Neural crest cell (in vitro differentiated cells): ENCODE measurements at places on chromosomes 5 and 9.

DNA sequence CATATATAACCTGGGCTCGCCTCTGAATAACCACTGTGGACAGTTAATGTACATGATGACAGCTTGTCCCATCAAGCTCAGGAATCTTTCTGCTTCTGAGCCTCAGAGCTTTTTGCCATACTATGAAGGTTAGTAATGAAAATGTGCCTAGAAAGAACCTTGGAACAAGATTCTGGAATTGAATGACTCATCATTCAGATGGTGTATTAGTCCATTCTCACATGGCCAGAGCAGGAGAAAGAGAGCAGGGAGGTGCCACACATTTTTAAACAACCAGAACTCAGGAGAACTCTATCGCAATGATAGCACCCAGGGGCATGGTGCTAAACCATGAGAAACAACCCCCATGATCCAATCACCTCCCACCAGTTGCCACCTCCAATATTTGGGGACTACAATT is 542.1 kb downstream of the PRR16 start:
- no peak for DNase-seq

DNA sequence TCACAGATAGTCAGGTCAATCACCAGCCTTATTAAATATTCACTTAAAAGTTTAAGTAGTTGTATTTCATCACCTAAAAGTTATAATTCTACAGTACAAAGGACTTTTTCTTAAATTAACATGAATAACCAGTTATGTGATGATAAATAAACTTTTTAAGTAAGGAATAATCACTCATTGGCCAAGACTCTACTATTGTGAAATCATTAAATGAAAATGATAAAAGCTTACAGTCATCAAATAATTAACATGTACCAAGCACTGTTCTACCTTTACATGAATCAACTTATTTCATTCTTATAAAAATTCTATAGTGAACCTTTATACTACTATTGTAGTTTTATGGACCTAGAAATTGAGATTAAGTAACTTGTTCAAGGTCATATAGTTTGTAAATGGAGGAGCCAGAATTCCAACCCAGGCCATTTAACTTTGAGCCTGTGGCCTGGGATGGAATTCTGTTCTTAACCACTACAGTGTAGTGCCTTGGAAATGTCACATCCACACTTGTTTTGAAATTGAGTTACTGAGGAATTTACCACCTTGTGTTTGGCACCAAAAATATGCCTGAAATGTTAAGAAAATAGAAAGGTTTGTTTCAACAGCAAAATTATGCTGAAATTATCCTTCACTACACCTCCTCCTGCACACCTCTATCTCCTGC is 32.8 kb upstream of the MSANTD3 start:
- no peak for DNase-seq

GRCh38 chr9:6584881-6585597 is 60.5 kb downstream of the GLDC start:
- DNase-seq = no peak

DNA sequence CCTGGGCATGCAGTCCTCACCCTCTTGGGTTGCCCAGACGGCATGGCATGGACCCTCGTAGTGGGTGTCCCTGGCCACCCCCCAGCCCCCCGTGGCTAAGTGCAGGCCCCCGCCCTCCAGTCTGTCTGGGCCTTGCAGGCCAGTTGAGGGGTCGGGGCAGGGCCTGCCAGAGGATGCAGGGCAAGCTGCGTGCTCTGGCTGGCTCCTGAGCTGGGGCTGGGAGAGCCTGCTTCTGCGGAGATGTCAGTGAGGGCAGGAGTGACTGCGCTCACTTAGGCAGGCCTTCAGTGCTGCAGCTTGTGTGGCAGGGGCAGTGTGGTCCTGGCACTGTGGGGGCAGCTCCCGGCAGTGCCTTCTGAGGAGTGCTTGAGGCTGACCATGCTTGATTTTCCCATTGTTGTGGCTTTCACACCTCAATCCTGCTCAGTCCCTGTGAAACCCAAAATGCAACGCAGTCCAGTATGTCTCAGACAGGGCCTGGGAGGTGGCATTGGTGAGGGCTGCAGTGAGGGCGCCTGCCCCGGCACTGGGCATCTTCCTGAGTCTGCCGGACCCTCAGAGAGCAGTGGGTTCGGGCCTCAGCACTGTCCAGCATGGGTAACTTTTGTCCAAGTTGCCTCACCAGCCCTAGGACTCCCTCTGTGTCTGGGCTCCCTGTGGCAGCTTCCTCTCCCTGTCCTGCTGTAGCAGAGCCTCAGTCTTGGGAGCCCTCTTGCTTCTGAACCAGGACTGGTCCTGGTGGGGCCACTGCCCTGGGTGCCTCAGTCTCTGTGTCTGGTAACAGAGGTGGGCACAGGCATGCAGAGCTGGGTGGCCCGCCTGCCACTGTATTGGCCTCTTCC is 93.0 kb downstream of the PHF2 start:
- no peak for DNase-seq

DNA sequence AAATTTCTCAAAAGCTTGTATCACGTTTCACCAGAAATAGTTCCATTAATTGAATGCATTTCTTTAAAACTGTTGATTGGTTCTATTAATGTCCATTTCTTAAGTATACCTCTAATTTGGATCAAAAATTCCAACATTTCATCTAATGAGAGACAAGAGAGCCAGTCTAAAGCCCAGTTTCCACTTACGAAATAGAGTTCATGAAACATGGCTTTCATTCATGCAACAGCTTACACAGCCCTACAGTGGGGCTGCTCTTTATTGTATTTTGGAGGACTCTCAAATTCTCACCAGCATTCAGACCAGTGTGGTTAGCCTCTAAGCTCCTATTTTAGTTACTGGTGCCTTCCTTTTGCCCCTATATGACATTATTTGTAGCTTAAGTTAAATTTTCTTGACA is 566.9 kb upstream of the RGMB start:
- DNase-seq = no peak

DNA sequence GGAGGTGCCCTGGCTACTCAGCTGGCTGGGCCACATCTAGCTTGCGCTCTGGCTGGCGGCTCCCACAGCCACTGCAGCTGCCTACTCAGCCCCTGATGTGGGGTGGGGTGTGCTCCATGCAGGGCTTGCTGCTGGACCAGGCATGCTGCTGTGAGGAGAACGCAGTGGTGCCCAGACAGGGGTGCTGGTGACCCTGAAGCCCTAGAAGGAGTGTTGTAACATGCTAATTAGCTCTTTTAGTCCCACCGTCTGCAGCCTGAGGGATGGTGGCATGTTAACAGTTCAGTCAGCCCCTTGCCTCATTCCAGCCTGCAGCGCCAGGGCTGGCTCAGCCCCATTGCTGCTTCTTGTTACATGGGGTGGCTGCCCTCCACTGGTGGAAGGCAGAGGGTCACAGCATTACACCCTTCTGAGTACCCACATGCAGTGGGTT is 642.3 kb downstream of the DMRTA1 start:
- DNase-seq = peak; percentile 12

DNA sequence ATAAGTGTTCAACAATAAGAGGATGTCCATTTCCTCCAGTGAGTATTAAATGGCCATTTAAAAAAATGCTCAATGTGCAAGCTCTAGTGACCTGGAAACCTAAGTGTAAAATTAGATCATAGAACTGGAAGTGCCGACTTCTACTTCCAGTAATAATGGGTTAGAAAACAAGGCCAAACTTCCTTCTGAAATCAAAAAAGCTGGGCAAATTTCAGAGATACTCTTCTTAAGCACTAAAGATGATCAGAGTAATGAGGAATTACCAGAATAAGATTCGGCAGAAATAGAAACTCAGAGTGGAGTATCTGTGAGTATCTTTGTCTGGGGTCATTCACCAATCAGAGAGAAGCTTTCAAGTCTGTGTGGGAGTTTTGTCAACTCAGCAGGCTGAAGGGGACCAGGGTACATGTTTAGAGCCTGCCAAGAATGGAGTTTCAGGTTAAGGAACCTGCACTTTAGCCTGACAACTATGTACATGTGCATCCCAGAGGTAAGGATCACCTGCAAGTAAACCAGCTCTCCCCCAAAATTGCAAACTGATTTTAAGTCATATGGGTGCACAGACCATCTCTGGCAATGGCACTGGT is 17.1 kb downstream of the FCN2 start:
- no peak for DNase-seq

- DNase-seq = no peak
These were observed 25.0 kb downstream of the LMNB1 start for GRCh38 chr5:126801992-126802294.

- no peak for DNase-seq
These were observed 80.3 kb downstream of the ENC1 start for GRCh38 chr5:74560245-74560644.

DNA sequence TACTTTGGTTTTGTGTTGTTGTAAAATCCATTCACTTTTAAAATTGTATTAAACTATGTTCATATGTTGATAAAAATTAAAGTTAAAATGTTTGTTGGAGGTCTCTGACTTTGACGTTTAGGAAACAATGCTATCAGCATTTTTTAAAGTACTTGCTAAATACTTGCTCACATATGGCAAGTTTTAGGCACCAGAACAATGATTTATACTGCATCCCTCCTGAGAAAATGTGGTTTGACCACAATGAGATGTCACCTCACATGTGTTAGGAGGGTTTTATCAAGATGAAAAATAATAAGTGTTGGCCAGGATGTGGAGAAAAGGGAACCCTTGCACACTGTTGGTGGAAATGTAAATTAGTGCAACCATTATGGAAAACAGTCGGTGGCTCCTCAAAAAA is 180.8 kb downstream of the HSD17B3 start:
- no peak for DNase-seq

- DNase-seq = no peak
These were observed 41.2 kb upstream of the ZNF300 start for GRCh38 chr5:150945947-150946346.

- no peak for DNase-seq
These were observed 80.3 kb downstream of the IQGAP2 start for GRCh38 chr5:76483433-76483832.

GRCh38 chr9:121636341-121636865 is 15.0 kb upstream of the DAB2IP start:
- no peak for DNase-seq

GRCh38 chr5:97111004-97111403 is 31.4 kb downstream of the LIX1 start:
- no peak for DNase-seq

DNA sequence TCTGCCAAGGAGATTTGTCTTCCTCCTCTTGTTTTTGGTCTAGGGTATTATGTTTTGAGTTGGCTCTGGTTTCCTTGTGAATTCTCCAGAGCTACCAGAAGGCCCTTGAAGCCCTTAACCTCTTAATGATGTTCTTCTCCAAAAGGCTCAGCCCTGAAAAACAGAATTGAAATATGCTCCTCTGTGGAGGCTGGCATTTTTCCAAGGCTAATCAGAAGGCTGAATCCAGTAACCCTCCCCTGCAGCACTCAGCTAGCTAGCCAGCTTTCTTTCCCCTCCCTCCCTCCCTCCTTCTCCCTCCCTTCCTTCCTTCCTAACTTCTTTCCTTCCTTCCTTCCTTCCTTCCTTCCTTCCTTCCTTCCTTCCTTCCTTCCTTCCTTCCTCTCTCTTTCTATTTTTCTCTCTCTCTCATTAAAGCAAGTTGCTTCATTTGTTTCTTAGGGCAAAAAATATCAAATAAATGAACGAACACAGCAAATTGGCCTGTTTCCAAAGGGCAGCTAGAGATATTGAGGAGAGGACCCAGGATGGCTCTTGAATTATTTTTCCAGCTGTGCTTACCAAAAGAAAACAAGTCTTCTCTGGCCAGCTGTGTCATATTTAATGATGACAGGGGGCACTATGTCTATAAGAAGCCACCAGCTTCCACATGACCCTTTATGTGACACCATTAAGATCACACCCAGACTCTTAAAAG is 38.7 kb downstream of the JAKMIP2 start:
- DNase-seq = no peak

DNA sequence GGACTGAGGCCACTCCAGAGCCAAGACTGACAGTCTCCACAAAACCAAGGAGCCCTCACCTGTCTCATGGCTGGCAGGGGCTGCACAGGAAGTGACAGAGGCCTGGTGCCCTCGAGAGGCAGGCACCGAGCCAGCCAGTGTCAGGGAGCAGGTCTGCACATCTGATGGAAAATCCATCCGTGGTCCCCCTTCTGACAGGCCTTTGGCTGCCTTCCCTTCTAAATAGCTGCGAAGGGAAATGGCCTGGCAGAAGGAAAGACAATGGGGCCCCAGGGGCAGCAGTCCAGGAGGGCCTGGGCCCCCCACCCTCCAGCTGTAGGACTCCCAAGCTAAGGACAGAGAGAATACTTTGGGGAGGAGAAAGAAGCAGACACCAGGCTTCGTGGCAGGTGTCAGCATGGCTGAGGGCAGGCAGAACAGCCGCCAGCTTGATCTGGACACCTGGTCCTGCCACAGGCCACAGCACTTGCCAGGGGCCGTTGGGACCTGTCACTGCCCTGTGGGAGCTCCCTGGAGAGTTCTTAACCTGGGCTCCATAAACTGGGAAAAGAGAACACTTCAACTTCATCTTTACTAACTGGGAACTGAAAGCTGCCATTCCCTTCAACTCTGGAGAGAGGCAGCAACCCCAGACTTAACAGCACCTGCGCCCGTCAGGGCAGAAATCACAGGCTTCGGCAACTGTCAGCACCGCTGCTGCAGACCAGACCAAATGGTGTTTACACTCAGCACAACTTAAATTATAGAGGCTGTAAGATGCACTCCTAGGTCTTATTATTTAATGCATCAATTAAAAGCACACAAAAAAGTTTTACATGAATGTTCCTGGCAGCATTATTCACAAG is 22.0 kb downstream of the ADAMTS2 start:
- DNase-seq = no peak

- DNase-seq = no peak
These were observed 31.2 kb downstream of the NLN start for GRCh38 chr5:65753189-65753588.

GRCh38 chr9:134678666-134679443 is 37.3 kb downstream of the COL5A1 start:
- DNase-seq = no peak

- DNase-seq = no peak
These were observed 476 bp upstream of the DTWD2 start for GRCh38 chr5:118988866-118989180.

DNA sequence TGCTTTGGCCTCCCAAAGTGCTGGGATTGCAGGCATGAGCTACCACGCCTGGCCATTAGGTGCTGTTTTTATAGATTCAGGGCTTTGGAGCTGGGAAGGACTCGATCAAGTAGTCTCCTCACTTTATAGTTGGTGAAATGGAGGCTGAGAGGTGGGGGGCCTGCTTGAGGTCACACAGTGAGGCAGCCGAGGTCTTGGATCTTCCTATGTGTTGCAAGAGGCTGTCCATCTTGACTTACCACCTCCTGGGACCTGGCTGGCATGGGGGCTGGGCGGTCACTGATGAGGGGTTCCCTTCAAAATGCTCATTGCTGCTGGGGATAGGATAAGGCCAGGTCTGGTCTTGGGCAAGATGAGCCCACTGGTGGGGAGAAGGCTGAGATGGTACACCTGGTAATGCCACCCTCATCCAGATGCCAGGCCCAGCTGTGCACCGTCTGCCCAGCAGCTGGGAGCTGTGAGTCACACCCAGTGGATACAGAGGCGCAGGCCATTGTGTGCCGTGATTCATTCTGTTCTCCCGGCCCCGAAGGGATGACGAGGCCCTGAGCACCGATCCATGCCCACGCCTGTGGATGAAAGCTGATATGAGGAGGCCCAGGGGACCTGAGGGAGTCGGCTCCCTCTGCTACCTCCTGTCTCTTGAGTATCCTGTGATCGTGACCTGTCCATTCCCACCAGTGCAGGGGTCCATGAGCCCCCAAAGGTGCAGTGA is 10.5 kb upstream of the NDST1 start:
- DNase-seq = no peak
